ENCODE measurements at places on chromosomes 16 and 17.

GRCh38 chr17:73104450-73104849 is 12.0 kb upstream of the SLC39A11 start:
- DNase-seq = no peak

DNA sequence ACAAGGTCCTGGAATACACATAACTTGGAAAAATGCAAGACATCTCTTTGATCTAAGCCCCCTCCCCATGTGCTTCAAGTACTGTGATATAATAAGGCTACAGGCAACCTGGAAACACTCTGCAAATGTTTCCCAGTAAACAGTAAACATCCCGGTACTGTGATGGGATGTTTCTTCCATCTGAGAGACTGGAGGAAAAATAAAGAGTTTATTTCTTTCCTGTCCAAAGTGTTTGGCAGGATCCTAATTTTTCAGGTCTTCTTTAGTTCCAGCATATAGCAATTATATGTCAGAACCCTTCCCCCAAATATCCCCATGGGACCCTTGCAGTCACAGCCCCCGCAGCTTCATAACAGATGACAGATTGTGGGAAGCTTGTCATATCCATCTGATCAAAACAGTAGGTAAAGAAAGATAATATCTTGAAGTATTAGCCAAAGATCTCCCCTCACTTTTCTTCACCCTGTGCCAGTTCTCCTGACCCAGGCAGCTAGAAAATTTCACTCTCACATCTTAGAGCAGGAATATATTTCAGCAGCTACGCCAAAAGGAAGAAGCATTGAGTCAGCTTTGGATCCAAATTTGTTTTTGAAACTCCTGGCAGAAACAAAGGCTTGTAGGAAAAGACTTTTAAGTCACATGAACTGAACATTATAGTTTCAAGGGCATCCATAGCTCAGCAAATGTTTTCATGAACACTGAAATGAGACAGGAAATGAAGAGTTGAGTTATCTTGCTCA is 141.3 kb downstream of the HS3ST3A1 start:
- no peak for DNase-seq

GRCh38 chr17:40490289-40490853 is 11.1 kb downstream of the TNS4 start:
- no peak for DNase-seq

DNA sequence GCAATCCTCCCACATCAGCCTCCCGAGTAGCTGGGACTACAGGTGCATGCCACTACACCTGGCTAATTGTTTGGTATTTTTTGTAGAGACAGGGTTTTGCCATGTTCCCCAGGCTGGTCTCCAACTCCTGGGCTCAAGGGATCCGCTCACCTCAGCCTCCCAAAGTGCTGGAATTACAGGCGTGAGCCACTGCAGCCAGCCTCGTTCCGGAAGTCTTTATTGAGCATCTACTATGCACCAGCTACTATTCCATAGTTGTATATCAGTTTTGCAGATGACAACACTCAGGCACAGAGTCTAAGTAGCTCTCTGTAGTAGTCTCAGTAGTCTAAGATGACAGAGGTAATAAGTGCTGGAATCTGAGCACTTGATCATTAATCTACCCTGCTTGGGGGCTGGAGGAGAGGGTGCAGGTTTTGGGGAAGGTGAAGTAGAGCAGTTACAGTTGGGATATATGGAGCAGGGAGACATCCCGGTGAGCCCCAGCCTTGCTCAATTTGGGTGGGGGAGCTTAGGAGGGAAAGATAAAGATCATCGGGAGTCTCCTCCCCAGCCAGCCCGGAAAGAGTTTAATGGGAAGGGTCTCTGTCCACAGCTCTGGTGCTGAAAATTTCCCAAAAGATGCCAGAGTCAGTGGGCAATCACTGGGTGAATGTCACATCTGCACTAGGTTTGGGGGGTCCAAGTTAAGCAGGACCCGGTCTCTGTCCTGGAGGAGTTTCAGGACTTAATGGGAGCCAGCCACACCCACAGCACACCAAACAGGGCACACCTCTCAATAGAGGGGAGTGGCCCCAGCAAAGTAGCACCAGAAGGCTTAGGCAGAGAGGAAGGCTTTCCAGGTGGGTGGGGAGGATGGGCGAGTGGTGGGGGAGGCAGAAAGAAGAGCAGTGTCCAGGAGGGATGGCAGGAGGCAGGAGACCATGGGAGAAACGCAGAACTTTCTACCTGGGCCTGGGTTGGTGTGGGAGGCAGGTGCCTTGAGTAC is 1.7 kb downstream of the OTOP3 start:
- no peak for DNase-seq

GRCh38 chr16:57536306-57537193 is at the start of gene CCDC102A:
Gene CCDC102A (minus strand): TSS chr16:57536571. CDS start chr16:57529177, 7,394 bp downstream.
- DNase-seq = no peak

- DNase-seq = no peak
Observed at GRCh38 chr16:22065252-22065651, 27.1 kb upstream of the VWA3A start.

- peak; percentile 78 for DNase-seq
Observed at GRCh38 chr16:25106567-25107465, 4.7 kb upstream of the LCMT1 start.

GRCh38 chr17:6376931-6377361 is 58.0 kb downstream of the AIPL1 start:
- no peak for DNase-seq

DNA sequence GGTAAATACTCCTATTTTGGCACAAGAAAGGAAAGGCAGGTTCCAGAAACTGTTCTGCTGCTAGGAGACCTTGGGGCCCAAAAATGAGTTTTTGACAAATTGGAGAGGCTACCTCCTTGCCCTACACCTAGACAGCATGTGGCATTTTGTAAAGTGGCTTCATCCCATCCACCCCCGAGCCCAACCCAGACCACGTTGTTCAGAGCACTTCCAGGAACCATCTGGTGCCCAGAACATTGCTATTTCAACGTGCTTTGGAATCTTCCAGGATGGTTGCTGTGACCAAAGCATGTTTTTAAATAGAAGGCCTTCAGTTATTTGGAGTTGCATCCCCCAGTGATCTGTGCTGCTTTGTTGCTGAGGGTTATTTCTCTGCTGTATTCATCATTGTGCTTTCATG is 116.3 kb upstream of the TOM1L1 start:
- DNase-seq = no peak

DNA sequence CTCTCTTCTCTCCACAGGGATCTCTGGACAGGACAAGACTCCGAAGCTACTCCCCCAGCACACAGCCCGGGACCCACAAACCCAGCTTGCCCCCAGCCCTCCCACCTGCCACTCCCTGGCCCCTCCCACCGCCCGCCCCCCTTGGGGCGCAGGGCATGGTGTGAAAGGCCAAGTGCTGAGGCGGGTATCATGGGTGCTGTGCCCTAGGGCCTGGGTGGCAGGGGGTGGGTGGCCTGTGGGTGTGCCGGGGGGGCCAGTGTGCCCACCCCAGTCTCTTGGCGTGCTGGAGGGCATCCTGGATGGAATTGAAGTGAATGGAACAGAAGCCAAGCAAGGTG is 11.4 kb downstream of the THRA start:
- no peak for DNase-seq

DNA sequence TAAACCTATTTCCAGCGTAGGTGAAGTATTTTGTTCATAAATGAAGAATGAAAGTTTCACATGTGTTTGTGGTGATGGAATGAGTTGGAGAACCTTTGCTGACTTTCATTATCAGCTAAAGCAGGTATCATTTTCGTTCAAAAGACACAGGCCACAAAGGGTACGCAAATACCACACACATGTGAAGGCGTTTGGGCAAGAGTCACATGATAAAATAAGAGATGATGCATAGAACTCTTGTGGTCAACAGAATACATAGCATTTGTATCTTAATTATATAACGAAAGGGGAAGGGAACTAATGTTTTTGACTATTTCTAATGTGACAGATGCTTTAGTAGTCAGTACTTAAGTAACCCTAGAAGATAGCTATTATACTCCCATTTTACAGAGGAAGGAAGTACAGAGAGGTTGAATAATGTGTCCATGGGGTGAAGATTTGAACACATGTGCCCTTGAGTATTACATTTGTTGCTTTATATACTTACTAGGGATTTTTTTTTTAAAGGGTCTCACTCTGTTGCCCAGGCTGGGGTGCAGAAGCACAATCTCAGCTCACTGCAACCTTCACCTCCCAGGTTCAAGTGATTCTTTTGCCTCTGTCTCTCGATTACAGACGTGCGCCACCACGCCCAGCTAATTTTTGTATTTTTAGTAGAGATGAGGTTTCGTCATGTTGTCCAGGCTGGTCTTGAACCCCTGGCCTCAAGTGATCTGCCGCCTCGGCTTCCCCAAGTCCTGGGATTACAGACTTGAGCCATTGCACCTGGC is 4.8 kb downstream of the RPA1 start:
- DNase-seq = peak; percentile 27

DNA sequence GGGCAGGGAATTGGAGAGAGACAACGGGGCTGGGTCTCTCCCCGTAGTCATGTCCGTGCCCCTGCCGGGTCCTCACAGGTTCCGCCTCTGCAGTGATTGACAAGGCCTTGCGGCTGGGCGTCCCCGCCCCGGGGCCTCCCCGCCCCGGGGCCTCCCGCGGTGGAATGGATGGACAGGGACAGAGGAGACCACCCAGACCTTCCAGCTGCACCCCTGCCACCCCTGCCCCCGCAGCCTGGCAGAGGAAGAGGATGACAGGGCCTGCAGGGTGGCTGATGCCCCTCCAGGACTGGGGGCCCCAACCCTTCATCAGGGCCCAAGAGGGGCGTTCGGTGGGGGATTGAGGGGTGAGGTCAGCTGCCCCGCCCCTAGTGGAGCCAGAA is 216.4 kb upstream of the CIBAR2 start:
- no peak for DNase-seq

DNA sequence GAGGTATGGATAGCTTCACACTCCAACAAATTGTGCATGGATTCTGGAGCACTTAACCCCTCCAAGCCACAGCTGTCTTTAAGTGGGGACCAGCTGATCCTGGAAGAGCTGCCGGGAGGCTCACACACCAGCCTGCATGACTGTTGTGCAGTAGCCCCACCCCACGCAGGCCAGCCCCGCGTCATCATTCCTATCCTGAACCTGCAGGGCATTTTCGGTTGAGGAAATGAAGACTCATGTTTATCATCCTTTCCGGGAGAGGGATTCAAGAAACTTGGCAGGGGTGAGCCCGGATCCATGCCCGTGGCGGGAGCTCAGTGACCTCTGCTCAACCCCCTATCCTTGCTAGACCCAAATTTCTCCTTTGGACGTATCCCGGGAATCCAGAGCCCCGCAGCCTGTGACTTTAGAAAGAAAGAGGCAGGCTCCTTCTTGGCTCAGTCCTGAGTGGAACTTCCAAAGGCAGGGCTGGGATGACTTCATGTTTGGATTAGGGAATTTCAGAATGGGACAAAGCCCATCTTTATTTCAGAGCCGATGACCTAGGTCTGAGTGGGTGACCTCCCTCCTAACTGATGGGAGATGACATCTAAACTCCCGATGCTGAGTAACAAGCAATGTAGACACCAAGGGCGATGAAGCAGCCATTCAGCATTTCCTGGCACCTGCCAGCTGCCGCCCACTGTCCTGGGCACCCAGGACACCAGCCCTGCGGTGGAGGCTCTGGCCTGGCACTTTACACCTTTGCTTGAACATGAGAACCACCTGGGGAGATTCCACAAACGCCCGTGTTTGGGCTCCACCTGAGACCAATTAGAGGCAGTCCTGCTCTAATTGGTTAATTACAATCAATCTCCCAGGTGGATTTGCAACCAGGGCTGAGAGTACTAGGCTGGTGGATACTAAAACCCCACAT is 43.3 kb upstream of the CMIP start:
- DNase-seq = no peak

GRCh38 chr16:56072096-56072495 is 119.2 kb upstream of the GNAO1 start:
- DNase-seq = no peak

DNA sequence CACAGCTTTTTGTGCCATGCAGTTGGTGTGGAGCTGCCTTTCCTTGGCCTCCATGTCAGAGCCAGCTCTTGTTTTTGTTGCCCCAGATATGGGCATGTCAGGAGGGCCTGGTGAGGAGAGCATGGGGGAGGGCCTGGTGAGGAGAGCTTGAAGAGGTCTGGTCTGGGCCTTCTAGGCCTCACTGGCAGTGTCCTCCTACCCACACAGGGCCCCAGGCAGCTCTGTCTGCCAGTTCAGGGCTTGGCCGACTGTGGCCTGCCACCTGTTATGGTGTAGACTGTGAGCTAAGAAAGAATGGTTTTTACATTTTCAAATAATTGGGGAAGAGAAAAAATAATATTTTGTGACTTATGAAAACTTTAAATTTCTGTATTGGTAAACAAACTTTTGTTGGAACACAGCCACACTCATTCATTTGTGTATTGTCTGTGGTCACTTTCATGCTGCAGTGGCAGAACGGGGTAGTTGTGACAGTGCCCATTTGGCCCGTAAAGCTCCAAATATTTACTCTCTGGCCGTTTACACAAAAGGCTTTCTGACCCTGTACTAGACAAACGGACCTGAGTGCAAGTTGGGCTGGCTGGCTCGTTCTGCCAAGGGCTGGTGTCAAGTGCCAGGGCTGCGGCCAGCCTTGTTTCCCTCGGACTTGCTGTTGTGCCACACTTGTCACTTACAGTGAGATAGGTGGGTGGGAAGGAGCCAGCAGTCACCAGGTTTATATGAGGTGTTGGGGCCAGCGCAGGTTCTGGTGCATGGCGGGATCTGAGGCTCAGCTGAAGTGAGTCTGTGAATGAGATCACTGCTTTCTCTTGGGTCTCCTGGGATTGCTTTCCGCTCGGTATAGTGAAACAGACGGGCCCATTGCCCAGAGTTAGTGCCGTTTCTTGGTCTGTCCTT is 18.2 kb downstream of the PGS1 start:
- no peak for DNase-seq

DNA sequence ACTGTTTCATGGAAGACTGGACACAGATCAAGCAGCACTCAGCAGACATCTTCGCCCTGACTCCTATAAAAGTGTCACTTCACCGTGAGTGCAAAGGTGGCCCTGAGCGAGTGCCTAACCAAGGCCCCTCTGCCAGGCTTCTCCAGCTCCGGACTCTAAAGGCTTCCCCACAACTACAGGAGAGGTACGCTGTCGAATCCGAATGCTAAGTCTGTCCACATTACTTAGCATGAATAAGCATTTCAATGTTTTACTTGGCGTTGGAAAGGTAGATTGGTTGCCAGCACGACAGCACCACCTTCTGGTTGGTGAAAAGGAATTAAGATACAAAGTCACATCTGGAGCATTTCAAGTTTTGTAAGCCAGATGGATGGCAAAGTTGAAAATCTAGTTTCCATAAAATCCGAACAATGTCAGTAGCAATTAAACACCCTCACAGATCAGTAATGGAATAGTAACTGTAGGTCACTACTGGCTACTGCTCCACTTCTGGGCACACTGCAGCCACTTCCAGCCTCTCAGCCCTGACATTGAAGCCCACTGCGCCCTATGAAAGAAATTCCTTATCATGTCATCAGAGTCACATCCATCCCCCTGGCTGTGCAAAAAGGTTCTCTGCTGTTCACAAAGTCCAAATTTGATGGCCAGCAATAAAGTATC is 100.9 kb downstream of the PARN start:
- DNase-seq = peak; percentile 24

- peak; percentile 25 for DNase-seq
Observed at GRCh38 chr16:57999366-57999970, 1.0 kb downstream of the ZNF319 start.

GRCh38 chr16:67934306-67935100 is 2.1 kb downstream of the PSMB10 start:
- no peak for DNase-seq

Measured in activated T-helper 1 cell treated with anti-CD3 and anti-CD28 coated beads, Interleukin-12 subunit alpha, Interleukin-12 subunit beta, Interleukin-2, Interleukin-4 antibody, amounts not matched to agents 30 ng/mL and 10 ng/mL and 1 ng/mL, durations not matched to agents 14 hours and 24 hours and 36 hours (primary cell).